ENCODE measurements at places on chromosomes 6 and 20.

DNA sequence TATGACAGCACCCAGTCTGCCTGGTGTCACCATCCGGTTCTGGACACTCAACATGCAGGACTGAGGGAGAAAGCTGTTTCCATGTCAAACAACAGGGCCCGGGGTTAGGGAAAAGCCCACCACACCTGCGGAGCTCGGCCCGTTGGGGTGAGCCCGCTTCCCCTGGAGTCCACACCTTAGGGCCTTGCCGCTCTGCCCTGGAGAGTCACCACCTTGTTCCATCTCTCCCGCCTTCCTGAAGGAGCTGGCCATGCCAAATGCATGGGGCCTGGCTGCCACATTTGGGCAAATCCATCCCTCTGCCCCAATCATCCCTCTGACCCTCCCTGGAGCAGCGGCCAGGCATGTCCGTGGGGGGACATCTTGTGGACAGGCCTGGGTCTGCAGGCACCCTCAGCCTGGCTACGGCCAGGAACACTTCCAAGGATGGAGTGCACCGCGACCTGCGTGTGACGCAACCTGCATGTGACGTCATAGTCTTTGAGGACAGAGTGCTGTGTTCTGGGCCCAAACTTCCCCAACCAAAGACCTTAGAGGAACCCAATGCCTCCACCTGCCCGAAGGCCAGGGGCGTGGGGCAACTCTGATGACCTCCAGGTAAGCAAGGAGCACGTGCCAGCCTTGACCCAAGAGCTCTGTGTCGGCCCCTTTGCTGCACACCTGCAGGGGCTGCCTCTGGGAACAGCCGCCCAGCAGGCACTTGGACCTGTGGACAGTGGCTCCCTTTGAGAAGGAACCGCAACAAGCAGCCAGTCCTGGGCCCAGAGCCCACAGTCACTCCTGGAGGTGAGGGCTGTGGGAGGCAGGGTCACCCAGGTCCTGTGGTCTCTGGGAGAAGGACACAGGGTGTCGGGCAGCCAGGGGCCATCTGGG lies 1.7 kb downstream of the CABLES2 start:
- no peak for DNase-seq

DNA sequence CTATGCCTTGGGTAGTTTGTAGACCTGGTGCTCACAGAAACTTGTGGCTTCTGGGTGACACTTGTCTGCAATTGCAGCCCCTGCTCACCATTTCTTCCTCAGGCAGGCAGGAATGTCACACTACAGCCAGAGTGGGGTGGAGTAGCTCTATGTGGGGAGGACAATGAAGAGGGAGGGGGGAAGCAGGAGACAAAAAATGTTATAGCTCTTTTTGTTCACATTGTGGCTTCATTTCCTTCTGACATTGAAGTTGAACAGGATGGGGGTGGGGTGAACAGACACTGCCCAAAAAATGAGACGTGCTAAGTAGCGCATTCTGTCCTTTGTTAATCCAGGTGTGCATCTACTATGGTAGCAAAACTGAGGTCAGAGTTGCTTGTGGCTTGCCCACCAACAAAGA lies at the start of gene THEMIS:
THEMIS (minus strand) TSS at position 124 of the 400 bp plus-strand sequence. CDS start 126 bp downstream, outside the sequence.
- no peak for DNase-seq

DNA sequence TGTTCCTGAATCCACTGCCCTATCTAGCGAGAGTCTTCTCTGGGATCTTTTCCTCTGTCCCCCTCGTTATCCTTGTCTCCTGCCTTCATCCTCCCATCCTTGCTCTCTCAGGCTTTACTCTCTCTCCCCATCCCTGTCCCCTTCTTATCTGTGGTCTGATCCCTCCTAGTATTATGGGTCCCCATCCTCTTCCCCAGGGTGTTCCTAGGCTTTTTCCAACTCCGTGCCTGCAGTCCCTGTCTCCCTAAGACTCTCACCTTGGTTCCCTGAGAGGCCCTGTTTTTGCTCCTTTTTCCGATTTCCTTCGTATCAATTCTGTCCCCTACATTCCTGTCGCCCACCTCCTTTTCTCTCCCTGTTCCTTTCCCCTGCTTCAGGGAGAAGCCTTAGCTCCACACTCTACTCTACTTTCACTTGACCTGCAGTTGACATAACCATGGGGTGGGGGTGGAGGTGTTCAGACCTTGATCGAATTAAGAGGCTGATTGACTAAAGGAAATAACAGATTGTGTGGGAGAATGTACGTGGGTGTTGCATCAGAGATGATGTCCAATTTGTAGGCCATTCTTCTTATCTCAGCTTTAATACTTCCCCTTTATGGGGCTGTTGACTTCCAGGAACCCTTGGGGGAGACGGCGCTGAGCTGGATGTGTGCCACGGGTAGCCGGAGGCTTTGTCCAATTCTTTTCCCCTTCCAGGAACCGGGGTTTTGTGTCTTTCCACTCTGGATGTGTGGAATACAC lies 905 bp downstream of the PPARD start:
- no peak for DNase-seq

DNA sequence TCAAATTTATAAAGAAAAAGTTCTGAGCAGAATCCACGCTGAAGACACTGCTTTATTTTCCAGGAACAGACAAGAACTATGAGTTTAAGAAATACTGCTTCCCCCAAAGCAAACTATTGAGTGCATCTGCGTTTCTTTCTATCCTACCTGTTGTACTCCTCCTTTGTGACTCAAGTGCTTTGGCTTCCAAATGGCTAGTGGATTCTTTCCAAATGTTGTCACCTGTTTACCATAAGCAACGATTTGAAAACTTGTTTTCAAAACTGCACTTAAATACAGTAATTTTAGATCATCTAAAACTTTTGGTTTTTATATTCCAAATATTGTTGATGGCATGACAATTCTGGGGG lies 9.5 kb downstream of the PXDC1 start:
- no peak for DNase-seq

GRCh38 chr20:64226686-64227580 lies 28.6 kb upstream of the PCMTD2 start:
- no peak for DNase-seq

- DNase-seq: no peak
These were observed 92.4 kb downstream of the EYA2 start for GRCh38 chr20:46987001-46987400.

DNA sequence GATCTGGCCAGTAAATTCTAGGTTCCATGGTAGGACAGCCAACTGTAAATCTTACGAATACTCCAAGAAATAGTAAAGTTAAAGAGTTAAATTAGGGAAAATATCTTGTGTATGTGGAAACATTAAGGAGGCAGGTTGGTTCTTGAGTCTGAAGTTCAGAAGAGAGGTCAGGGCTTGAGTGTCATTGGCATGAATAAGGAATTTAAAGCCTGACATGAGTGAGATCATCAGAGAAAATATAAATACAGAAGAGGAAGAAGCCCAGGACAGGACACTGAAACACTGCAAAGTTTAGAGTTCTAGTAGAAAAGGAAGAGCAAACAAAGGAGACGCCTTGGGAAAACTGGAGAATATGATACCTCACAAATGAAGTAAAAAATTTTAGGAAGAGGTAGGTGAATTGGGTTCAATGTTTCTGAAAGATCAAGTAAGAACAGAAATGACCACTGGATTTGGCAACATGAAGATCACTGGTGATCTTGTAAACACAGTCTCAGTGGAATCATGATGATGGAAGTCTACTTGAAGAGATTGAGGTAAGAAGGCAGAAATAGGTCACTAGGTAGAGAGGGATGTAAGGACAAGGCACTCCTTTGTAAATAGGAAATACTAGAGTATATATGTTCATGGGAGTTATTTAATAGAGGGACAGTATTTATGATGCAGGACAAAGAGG lies 41.6 kb upstream of the SYNCRIP start:
- DNase-seq: no peak

DNA sequence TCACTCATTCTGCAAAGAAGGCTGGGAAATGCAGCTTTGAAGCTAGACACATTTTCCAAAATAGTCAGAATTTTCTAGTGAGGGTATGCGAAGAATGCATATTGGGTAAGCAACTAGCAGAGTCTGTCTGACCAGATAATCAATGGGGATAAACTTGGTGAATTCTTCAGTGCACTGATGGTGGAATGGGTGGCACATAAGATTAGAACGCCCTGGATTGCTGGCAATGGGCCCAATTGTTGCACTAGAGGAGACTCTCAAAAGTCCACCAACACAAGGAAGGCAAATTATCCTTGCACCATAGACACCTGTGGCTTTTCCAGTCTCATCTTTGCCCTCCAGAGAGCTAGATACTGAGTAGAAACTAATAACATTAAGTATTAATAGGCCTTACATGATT lies 167.6 kb downstream of the PTPRT start:
- no peak for DNase-seq

GRCh38 chr20:17504066-17504897 lies 26.9 kb downstream of the BFSP1 start:
- no peak for DNase-seq
